Stimulated activated CD4-positive, alpha-beta T cell treated with anti-CD3 and anti-CD28 coated beads, Interleukin-4, amount 100 ng/mL, for 1 hour (primary cell): ENCODE measurements at places on chromosomes 4 and X.

DNA sequence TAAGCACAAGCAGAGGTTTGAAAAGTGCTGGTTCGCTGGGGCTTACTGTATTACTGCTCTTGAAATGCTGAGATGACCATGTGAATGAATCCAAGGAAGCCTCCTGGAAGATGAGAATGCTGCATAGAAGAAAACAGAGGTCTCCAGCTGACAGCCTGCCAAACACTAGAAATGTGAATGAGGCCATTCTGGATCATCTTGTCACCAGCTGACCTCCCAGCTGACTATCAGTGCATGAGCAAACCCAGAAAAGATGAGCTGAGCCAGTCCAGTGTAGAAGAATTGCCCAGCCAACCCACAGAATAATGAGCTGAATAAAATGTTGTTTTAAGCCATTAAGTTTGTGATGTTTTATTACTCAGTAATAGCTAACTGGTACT is 49.1 kb upstream of the DYNLT3 start:
- no peak for DNase-seq

GRCh38 chr4:74848774-74849173 is 54.5 kb upstream of the BTC start:
- DNase-seq: no peak

GRCh38 chr4:2596611-2597010 is 60.2 kb downstream of the FAM193A start:
- DNase-seq: no peak

- no peak for DNase-seq
These were observed 178.7 kb upstream of the IL15 start for GRCh38 chr4:141457653-141458052.

DNA sequence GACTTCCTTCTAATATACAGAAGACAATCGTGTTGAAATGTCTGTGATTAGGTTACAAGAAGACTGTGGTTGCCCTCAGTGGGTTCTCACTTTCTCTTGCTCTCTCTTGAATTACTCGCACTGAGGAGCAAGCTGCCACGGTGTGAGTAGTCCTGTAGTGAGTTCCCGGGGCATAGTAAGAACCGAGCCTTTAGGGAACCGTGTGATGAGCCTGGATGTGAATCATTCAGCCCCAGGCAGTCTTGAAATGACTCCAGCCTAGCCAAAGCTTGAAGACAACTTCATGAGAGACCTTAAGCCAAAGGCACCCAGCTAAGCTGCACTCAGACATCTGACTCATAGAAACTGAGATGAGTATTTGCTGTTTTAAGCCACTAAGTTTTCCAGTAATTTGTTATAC is 292.7 kb downstream of the SPOCK3 start:
- no peak for DNase-seq

- DNase-seq: no peak
These were observed 20.9 kb upstream of the S100G start for GRCh38 chrX:16628946-16629595.

- DNase-seq: no peak
These were observed 157.0 kb upstream of the MAP3K15 start for GRCh38 chrX:19672222-19672812.

DNA sequence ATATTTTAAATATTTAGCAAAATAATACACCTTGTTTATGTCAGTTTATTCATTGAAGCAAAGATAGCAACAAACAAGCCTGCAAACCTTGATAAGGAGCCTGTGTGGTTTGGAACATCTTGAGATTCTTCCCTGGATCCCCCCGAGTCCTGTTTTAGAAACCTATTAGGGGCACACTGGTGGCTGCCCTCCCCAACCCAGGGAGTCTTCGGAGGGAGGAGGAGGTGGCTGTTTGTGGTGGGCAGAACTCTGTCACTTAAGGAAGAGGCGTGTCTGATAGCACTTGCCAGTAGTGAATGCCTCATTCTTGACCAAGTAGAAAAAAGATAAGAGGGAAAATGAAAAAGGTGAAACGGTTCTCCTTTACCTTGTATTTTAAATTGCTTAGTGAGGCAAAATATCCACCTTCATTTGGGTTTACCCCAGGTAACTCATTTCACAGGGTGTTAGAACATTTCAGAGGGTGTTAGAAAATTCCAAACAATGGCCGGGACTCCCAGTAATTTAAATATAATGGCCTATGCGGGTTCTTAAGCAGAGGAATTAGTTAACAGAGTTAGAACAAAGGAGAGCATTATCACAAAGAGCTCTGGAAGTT is 10.4 kb downstream of the KIT start:
- no peak for DNase-seq
